ENCODE measurements at places on chromosomes 5 and 9.

DNA sequence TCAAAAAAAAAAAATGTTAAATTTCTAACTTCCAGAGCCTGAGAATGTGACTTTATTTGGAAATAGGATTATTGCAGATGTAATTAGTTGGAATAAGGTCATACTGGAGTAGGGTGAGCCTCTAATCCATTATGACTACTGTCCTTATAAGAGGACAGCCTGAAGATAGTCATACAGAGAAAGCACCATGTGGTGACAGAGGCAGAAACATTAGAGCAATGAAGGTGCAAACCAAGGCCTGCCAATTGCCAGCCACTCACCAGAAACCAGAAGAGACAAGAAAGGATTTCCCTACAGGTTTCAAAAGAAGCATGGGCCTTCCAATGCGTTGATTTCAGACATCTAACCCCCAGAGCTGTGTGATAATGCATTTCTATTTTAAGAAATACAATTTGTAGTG, 659.2 kb upstream of the CHD1 start:
- no peak for DNase-seq

DNA sequence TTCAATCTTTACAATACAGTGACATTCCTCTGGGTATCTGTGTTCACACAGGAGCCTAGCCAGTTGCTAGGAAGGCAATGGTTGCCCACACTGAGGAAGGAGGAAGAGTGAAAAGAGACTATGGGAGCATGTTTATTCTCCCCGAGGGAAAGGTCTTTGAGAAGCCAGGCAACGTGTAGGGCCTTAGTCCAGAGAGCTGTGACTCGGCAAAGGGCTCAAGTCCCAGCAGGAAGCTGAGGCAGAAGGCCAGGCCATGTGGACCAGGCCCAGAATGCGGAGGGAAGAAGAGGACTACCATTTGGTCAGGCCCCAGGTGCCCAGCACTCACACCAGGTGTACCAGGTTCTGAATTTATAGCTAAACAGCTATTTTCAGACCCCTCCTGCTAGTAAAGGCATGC, 136.6 kb upstream of the DMAC1 start:
- DNase-seq = no peak

DNA sequence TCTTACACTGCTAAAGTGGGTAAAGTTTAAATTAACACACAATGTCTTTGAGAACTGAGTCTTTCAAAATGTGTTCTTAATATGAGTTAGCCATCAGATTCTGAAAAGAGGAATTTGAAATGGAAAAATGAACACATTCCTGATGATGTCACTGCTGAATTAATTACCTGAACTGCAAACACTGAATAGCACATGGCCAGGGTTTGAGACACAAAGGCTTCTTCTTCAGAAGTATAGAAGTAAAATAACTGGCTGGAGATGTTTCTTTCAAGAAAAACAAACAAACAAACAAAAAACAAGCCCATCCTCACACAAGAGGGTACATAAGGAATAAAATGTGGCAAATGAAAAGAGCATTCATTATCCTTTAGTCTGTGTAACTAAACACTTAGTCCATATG, 7.1 kb downstream of the GLIS3 start:
- no peak for DNase-seq

DNA sequence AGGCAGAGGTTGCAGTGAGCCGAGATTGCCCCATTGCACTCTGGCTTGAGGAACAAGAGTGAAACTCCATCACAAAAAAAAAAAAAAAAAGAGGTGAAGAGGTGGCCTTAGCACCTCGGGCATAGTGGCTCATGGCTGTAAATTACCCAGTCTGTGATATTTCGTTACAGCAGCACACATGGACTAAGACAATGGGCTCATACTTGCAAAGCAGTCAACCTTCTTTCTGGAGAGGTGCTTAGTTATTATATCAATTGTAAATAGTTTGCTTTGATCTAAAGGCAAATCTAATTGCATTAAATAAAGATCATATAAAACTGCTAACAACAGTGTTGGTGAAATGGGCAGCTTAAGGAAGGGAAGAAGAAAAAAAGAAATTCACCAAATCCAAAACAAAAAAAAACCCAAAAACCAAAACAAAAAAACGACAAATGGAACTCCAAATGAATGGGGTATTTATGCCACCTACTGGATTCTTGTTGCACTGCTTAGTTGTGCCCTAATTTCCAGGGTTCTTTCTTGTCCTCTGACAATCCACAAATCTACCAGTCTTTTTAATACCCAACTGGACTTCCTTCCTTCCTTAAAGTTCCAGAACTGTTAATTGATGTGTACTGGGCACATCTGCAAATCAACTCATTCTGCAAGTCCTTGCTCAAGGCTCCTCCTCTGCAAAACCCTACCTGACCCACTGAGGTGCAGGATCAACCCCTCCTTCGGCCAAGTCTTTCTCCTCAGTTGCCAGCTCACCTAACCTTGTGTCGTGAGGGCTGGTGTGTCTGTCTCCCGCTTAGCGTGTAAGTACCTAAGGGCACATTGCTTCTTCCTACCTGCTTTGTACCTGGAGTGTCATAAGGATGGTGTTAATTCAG, 35.0 kb upstream of the DMRT1 start:
- DNase-seq = no peak

DNA sequence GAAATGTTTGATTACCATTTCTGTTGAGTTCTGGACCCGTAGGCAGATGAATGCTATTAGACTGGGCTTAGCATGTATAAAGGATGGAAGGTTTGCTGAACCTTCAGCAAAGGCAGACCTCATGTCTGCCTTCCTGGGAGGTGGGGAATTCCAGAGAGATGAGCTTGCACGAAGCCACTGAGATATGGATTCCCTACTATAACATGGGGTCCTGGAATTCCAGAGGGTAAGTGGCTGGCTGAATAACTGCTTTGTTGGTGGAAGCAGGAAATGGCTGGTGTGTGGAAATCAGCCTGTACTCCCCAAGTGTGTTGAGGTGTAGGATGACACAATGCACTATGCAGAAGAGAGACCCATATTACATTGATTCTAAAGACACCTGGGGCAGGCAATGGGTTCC, 526.4 kb downstream of the CTNND2 start:
- DNase-seq = no peak

- DNase-seq = no peak
Observed at GRCh38 chr5:55572020-55572419, 37.3 kb upstream of the PLPP1 start.
